ENCODE measurements at places on chromosomes 5 and 9. TPM values are rescaled to one million over a fixed set of nuclear protein-coding genes. Genes with fewer than 3 reads are reported as not detected.

GCNT4 gene
- total RNA-seq = 0.43 TPM

POLE3 gene
- 17.5 TPM for total RNA-seq

- no peak for DNase-seq
These were observed 66.1 kb downstream of the NPR3 start for GRCh38 chr5:32777222-32777621.

GRCh38 chr5:137641148-137641547, 94.7 kb downstream of the KLHL3 start:
- DNase-seq = no peak

- DNase-seq = no peak
These were observed 110.4 kb downstream of the SEMA6A start for GRCh38 chr5:116464144-116464708.

DNA sequence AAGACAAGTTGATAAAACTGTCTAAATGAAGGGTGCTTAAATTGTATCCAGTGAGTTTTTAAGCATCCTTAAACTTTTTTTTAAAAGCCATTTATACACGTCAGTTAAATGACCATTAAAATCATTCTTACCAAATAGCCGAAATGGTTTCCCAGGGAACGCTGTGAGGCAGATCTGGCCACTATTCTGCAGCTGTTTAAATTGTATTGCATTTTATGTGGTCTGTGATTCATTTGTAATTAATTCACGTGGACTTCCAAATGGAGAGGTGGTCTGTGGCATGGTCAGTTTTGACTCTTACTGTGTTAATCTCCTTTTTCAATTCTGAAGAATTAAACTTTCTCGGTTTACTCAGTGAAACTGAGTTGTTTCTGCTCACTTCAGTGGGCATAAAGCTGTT, 113.7 kb upstream of the OTULINL start:
- no peak for DNase-seq

DNA sequence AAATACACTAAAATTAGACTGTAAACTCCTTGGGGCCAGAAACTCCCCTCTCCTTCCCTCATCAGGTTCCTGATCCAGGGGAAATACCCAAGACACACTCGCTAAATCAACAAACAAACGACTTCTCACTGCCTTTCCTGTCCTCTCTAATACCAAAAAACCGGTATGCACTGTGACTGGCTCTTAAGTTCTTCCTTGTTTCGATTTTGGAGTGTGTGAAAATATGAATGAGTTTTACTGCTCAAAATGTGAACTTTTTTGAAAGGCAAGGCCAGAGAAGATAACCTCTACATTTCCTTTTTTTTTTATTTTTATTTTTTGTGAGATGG, 81.1 kb upstream of the EPB41L4B start:
- no peak for DNase-seq

GRCh38 chr9:129234491-129234890, 56.4 kb upstream of the IER5L start:
- no peak for DNase-seq

DRD1 gene
- total RNA-seq = 0.11 TPM

DNA sequence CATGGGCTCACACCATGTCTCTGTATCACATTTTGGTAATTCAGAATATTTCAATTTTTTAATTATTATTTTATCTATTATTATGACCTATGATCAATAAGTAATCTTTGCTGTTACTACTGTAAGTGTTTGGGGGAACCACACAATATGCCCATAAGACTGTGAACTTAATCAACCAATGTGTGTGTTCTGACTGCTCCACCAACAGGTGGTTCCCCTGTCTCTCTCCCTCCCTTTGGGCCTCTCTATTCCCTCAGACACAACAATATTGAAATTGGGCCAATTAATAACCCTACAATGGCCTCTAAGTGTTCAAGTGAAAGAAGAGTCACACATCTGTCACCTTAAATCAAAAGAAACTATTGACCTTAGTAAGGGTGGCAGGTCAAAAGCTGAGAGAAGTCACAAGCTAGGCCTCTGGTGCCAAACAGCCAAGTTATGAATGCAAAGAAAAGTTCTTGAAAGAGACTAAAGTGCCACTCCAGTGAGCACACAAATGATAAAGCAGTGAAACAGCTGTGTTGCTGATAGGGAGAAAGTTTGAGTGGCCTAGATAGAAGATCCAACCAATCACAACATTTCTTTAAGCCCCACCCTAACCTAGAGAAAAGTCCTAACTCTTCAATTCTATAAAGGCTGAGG, 88.7 kb downstream of the DEPDC1B start:
- DNase-seq = no peak

DNA sequence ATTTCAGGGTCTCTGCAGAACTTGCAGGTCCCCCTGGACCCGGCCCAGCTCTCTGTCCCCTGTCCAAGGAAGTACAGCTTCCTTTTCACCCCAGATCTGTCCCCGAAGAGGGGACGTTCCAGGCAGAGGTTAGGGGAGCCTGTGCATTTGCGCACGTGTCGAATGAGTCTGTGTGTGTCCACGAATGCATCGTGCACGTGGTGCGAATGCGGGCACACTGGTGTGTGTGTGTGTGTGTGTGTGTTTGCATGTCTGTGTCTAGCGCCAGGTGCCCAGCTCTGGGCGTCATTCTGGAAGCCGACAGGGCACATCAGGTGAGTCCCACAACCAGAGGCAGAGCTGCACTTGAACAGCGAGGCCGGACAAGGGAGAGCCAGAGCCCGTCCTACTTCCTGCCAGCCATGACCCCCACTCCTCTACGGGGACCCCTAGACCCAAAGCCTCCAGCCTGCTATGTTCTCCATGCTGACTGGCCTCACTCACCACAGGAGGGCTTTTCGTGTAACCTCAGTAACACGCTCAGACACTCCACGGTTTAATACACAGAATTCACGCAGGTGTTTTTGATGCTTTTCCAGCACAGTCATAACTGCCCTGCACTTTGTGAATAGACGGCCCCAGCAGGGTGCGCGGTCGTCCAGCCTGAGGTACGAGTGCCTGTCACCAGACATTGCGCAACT, 41.3 kb upstream of the CACNA1B start:
- no peak for DNase-seq

BHMT2 gene
- total RNA-seq = 2.9 TPM

PCDHGA3 gene
- total RNA-seq = 9.2 TPM

SLC1A3 gene
- 3.0 TPM for total RNA-seq

- no peak for DNase-seq
These were observed 44.7 kb upstream of the PCSK5 start for GRCh38 chr9:75845806-75846205.

GRCh38 chr5:40437452-40437861, 242.3 kb upstream of the PTGER4 start:
- no peak for DNase-seq

GRCh38 chr5:120507197-120507596, 43.1 kb downstream of the PRR16 start:
- DNase-seq = no peak

DNA sequence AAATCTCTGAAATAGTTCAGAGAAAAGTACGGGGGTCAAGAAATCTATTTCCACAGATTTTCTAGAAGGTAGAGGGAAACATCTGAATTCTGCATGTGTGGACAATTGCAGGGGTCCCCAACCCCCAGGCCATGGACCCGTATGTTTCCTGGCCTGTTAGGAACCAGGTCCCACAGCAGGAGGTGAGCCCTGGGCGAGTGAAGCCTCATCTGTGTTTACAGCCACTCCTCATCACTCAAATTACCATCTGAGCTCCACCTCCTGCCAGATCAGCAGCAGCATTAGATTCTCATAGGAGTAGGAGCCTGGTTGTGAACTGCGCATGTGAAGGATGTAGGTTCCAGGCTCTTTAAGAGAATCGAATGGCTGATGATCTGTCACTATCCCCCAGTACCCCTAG, 200.5 kb upstream of the EDIL3 start:
- DNase-seq = no peak

- DNase-seq = no peak
These were observed 31.4 kb upstream of the ANKRD55 start for GRCh38 chr5:56264417-56265025.

FBXO4 gene
- total RNA-seq = 0.64 TPM

DNA sequence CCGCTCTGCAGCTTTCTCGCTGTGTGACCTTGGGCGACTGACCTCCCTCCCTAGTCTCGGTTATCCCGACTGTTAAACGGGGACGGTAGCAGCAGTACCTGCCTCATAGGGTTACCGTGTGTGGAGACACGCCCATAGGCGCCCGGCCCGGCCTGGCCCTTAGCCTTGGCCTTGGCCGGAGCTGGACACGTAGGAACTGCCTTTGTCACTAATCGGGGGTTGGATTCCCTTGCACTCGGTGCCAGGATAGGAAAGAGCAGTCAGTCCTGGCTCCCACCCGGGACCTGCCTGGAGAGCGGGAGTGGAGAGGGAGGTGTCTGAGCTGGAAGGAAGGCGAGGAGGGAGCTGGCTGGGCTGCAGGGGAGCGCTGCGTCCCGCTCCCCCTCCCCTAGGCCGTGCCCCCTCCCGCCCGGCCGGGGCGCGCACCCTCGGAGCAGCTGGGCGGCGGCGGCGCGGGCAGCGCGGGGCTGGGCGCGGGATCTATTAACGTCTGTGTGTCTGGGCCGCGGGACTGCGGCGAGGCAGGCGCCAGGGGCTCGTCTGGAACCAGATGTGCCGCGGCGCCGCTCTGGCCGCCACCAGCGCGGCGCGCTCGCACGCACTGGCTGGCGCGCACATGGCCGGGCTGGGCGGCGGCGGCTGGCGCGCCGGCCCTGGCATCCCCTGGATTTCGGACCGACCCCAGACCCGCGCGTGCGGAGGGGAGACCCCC, 31.7 kb downstream of the PRRX2 start:
- peak; percentile 92 for DNase-seq

DNA sequence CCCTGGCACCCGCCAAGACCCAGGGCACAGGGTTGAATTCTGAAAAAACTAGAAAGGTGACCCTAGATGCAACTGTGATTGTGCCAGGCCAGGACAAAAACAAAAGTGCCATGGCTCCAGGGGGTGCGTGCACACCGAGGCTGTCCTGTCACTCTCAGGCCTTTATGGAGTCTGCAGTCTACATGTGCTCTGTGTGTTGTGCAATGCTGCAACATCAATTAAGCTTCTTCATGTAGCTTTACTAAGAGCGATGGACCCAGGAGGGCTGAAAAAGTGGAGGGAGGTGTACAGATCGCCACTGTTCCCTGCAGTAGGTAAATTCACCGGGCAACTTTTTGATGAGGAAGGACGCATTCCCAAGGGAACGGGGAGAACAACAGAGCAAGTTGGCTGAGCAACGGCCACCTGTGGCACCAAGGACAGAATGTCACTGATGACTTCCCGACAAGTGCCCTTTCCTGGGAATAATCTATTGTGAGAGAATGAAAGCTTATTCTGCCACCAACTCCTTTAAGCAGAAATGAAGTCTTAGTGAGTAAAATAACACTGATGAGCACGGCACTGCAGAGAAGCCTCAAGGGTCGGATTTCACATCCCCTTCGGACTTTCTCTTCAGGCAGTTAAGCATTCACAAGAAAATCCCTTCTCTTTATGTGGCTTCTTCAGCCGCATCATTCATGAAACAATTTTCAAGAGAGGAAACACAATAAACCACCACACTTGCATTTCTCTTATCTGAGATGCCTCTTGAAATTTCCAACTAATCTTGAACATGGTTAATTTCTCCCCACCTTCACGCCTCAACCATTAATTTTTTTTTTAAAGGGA, 149.6 kb downstream of the DROSHA start:
- no peak for DNase-seq

DNA sequence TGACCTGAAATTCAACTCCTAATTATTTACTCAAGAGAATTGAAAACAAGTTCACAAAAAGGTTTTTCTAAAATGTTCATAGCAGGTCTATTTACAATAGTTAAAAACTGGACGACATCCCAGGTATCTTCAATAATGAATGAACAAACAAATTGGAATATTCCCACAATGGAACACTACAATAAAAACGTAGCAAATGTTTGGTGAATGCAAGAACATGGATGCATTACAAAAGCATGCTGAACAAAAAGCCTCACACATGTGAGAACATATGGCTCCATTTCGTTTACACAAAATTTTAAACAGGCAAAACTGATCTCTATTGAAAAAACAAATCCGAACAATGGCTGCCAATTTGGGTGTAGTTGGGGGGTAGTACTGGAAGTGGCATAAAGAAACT, 669.9 kb downstream of the MTRR start:
- no peak for DNase-seq

GRCh38 chr5:177027665-177028064, 5.2 kb downstream of the ZNF346 start:
- no peak for DNase-seq

- no peak for DNase-seq
These were observed 16.8 kb upstream of the OR2S2 start for GRCh38 chr9:35974800-35975199.

DNA sequence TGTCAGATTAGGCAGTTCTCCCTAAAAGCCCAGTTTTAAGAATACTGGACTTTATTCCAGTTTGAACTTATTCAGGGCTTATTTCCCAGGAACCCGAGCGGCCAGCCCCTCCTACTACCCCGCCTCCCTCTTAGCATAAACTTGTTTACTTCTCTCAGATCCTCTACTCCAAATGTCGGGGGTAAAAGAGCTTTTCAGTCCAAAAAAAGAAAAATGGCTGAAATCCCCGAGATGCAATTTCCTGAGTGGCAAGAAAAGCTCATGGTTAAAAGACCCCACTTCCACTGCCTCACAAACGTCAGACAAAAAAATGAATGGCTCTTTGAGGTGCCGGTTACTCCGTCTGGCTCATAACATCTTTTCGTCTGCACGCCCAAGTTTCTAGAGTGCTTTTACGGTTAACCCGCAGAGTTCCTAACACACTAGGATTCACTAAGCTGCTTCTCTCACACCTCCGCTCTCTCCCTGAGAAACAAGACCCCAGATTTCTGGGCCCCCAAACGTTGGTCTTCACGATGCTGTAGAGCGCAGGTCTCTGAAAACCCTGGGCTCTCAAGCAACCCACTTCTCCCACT, 402 bp downstream of the BRD8 start:
- DNase-seq = no peak

DNA sequence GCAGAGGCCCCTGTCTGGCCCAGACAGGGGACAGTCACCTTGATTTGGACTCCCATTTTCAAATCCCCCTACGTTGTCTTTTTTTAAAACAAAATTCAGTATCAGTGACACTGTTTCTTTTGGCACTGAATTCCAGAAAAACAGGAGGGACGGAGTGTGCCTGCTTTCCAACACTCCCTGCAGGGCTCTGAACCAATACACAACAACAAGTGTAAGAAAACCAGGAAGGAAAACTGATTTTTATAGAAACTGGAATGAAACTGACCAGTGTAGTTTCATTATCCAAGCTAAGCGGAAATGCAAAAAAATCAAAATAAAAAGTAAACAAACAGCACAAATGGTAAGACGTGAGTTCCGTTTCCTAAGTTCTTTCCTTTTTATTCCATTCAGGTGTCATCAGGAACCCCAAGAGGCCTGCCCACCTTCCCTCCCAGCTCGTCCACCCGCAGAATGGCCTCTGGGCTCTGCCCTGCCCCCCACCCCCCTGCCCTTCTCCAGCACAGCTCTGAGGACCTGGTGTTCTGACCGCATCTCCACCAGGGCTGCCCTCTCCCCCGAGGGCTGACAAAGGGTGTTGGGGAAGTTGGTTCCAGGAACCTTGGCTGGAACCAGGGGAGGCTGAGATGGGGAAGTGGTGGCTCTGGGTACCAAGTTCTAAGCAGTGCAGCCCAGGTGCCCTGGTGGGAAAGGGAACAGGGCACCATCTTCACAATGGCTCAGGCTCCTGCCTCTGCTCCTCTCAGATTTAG, 73.6 kb downstream of the PSD2 start:
- DNase-seq = no peak

Data from ascending aorta (tissue), 2 donors.